Endothelial cell of umbilical vein (primary cell): ENCODE measurements at places on chromosomes 4 and X. TPM values are rescaled to one million over a fixed set of nuclear protein-coding genes. Genes with fewer than 3 reads are reported as not detected.

GRCh38 chr4:124854968-124855367 lies 142.4 kb upstream of the ANKRD50 start:
- DNase-seq: no peak

GRCh38 chr4:100424376-100424775 lies 93.4 kb downstream of the EMCN start:
- DNase-seq: no peak

- DNase-seq: no peak
These were observed 35.3 kb downstream of the ARFIP1 start for GRCh38 chr4:152815078-152815477.

- DNase-seq: no peak
These were observed 97.8 kb downstream of the DOCK11 start for GRCh38 chrX:118593407-118593806.

GRCh38 chr4:25972366-25972765 lies 58.3 kb downstream of the SMIM20 start:
- DNase-seq: no peak

DNA sequence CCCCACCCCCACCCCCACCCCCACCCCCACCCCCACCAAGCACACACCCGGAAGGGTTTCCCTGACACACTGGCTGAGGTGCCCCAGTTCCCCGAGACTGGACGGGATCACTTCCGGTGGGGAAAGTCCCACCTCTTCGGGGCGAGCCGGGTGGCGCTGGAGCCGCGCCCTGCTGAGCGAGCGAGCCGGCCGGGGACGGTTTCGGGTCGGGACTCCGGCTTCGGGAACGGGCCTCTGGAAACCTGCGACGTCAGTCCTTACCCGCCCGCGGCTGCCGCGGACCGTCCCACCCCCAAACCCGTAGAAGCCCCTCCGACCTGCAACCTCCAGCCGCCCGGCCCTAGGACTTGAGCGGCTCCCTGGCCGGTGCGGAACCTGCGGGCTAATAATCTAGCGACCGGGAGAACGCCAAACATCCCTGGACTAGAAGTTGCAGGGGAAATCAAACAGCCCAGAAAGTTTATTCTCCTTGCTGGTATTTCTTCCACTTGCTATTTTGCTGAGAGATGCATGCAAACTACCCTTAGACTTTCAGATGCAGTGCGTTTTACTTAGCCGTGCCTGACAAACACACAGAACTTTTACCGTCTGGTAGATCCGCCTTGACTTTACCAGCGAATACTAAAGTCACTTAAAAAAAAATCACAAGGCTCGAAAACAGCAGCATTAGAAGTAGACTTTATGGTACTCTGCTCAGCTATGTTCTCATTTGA lies 991 bp downstream of the RAP2C start:
- peak; percentile 66 for DNase-seq

GRCh38 chrX:17788439-17788838 lies 51.1 kb downstream of the SCML1 start:
- DNase-seq: peak; percentile 24

- no peak for DNase-seq
These were observed 121.2 kb downstream of the TBCK start for GRCh38 chr4:106194801-106195200.

DNA sequence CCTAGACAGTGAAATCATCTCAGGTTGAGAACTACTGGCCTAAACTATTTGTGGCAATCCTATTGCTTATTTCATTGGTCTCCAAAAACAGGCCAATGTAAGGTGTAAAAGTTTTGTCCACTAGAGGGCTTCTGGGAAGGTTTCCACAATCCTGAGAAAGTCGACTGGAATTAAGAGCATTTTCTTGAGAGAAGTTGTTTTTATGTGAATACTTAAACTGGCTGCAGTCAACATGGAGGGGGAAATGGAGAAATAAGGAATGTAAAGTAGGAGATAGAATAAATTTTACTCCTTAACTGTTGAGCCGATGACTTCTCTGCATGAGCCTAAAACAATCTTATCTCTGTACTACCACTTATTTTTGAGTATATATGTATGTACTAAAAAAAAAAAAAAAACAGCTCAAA lies 11.0 kb upstream of the EIF4E start:
- DNase-seq: peak; percentile 81

DNA sequence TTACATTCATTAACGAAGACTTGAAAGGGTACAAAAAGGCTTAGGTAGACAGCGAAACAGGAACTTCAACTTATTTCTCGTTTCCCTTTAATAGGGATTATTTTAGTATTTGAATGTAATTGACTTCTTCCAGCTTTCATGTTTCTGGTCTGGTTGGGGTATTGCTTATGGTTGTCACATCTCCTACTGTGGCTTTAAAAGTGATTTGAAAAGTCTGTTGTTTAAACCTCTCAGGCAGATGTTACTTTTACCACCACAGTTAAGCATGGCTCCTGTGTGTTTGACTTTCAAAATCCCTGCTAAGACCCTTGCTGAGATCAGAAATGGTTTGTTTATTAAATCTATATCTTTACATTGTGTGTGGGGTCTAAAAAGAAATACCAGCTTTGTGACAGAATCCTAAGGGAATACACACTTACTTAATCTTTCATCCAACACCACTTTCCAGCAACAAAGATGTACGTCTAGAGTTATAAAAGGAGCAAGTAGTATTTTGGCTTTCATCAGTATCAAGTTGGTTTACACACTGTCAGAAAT lies 661.2 kb downstream of the FAT4 start:
- DNase-seq: no peak

DNA sequence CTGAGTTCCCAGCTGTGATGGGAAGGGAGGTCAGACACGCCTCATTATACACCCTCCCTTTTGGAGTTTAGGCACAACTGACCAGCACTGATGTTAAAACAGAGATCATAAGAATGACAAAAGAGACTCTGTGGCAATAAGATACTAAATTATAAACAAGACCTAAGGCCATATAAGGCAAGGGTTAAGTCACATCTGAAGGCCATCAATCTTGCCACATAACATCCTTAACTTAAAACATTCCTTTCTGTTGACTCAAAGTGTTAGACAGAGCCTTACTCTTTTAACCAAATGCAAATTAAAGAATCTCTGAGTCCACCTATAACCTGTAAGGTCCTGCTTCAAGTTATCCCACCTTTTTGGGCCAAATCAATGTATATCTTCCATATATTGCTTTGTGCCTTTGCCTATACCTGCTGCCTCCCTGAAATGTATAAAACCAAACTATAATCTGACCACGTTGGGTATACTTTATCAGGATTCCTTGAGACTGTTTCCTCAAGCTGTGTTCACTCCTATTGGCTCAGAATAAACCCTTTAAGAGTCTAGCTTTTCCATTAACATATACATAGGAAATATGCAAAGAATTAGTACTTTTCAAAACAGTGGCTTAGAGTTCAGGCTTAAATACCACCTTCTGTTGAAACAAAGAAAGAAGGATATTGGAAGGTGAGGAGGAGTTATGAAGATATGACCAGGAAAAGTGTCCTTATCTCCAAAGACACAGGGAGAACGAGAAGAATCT lies 214.4 kb upstream of the PPP1R2C start:
- DNase-seq: peak; percentile 70

DNA sequence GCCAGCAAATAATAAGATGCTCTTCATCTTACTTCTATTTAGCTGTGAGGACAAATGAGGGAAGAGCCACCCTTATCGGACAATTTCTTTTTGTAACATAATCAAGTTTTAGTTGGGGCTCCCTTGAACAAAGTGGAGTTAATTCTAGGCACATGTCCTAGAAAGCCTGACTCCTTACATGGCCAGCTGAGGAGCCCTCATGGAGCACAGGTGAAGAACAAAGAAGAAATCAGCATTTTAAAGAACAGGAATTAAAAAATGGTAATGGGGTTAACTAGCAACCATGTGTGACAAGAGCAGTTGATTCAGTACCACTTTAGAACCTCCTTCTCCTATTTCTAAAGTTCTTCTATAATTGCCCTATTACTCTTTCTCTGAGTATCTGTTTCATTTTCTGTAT lies 15.9 kb downstream of the GPR82 start:
- DNase-seq: no peak

- DNase-seq: no peak
These were observed 237.1 kb upstream of the TLL1 start for GRCh38 chr4:165635951-165636350.

- DNase-seq: peak; percentile 4
These were observed 81.9 kb downstream of the JADE3 start for GRCh38 chrX:46994096-46994495.

GRCh38 chr4:172287117-172287516 lies 473.9 kb downstream of the GALNTL6 start:
- DNase-seq: no peak

DNA sequence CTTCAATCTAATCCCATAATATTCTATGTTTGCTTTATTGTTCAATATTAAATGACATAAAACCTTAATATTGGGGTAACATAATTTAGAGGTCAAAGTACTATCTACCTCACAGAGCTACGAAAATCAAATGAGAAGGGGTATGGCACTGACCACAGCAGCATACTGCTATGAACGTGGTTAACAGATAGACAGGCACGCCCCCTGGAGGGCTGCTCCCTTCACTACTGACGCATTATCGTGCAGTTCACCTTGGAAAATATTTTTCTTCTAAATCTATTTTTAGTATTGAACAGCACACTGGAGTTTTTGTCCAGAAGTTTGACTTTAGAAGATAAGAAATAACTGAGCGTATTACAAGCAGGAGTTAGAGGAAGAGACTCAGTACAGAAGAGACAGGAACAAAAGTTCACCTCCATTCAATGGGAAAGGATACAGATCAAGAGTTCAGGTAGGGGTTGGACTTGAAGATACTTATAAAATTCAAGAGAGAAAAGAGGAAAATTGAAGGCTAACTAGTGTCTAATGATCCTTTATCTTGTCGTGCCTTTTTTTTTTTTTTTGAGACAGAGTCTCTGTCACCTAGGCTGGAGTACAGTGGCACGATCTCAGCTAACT lies 22.7 kb downstream of the MAP9 start:
- peak; percentile 76 for DNase-seq

GRCh38 chr4:88033309-88033708 lies 25.9 kb downstream of the PKD2 start:
- DNase-seq: peak; percentile 69

DNA sequence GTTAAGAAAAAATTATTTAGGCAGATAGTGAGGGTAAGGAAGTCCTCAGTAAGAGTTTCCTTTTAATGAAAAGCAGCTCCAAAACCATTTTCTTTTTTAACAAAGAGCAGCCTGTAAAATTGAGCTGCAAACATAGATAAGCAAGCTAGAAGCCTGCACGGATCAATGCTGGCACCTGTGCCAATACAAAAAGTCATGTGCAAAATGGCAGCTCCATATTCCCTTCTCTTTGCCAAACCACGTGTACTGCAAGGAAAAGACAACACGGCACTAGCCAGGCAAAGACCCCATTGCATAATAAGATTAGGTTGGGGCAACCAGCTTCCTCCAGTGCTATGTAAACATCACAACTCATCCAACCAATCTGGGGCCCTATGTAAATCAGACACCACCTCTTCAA lies 268.4 kb upstream of the INTU start:
- DNase-seq: no peak

- DNase-seq: no peak
These were observed 82.1 kb downstream of the GUCY2F start for GRCh38 chrX:109399831-109400230.

DNA sequence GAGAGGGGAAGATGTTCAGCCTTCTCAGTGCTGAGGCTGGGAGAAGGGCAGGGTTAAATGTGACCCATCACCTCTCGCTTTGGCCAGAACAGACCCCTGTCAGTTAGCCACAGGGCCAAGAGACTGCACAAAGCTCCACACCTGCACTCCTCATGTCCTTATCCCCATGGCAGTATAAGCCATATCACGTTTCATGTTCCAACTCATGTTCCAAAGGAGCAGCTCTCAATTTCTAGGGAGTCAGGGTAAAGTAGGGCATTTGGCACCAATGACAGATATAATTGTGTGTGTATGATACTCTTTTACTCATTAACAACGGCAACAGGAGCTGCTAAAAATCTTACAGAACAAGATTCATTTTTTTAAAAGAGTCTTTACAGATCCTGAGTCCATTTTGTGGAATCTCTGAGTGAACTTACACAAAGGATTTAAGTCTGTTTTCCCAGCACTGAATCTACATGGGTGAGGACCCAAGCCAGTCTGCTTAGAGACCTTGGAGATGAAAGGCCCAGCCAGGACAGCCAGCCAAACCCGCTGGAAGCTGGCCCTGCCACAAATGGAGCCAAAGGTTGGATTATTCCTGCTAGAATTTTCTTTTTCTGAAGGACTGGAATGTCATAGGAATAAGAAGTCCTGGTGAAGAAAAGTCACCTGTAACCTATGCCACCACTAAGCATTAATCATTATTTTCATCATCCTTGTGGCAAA lies 129.1 kb upstream of the SMAD1 start:
- DNase-seq: no peak

The SORCS2 gene
- 0.14 TPM in 1 of 2 replicates, not detected in the other for total RNA-seq

The PAGE2B gene
- total RNA-seq: not detected in 2 replicates

The UGT2B10 gene
- total RNA-seq: not detected in 2 replicates

The PRKX gene
- 27.5 and 34.1 TPM in 2 replicates for total RNA-seq

The TMEM47 gene
- total RNA-seq: 22.2 and 26.8 TPM in 2 replicates

The LGI2 gene
- total RNA-seq: not detected in 2 replicates

The SATL1 gene
- total RNA-seq: not detected in 2 replicates
